ENCODE measurements at places on chromosomes 2 and 18. TPM values are rescaled to one million over a fixed set of nuclear protein-coding genes. Genes with fewer than 3 reads are reported as not detected.

GRCh38 chr2:23377771-23378170 is 7.2 kb upstream of the KLHL29 start:
- DNase-seq, result no peak

DNA sequence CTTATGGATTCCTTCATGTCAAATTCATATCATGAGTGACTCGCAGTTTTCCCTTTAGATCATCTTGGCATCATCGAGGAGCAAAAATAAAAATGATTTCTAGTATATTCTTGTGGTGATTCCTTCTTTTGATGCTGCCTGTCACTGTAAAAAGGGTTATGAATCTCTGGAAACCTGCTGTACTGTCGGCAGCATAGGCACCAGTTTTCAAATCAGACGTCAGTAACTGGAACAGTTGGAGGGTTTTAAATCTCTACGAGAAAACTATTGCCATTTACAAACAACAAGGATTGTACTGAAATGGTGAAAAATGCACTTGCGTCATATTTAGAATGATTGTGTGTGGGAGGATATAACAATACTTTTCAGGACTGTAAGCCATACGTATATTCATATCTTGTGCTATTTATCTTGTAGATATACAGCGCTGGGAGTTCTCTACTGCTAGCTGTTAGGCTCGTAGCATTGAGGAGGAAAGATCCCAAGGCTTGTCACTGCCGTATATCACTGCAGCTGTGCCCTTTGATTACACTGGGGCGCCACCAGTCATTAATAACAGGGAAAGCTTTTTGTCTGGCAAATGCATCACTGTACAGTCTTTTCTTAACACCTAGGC is 320.7 kb downstream of the MTX2 start:
- no peak for DNase-seq

The EGR4 gene
- not detected for total RNA-seq

DNA sequence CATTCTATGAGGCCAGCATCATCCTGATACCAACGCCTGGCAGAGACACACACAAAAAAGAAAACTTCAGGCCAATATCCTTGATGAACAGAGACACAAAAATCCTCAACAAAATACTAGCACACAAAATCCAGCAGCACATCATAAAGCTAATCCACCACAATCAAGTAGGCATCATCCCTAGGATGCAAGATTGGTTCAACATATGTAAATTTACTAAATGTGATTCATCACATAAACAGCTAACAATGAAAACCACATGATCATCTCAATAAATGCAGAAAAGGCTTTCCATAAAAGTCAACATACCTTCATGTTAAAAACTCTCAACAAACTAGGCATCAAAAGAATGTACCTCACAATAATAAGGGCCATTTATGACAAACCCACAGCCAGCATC is 65.3 kb downstream of the WDPCP start:
- DNase-seq, result no peak

The RPRM gene
- total RNA-seq, result not detected

DNA sequence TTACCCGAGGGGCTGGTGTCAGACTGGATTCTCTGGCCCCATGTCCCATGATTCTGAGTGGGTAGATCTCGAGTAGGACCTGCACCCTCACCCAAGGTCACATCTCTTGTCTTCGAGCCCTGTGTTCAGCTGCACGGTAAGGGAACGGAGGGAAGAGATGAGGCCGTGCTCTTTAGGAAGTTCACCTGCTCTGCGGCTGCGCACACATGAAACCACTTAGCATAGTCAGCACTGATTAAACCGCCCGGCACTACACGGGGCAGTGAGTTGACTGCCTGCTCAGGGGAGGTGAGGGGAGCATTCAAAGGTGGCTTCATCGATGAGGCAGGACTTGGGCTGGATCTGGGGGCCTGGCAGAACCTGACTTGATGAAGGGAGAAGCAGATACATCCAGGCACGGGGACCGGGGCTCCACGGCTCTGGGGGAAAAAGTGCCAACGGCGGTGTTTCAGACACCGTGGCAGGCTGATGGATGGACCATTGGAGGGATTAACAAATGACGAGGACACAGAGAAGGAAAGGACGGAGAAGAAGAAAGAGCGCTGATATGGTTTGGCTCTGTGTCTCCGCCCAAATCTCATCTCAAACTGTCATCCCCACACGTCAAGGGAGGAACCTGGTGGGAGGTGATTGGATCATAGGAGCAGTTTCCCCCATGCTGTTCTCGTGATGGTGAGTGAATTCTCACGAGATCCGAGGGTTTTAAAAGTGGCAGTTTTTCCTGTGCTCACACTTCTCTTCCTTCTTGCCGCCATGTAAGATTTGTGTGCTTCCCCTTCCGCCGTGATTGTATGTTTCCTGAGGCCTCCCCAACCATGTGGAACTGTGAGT is 248.6 kb downstream of the CYP26B1 start:
- DNase-seq, result no peak

DNA sequence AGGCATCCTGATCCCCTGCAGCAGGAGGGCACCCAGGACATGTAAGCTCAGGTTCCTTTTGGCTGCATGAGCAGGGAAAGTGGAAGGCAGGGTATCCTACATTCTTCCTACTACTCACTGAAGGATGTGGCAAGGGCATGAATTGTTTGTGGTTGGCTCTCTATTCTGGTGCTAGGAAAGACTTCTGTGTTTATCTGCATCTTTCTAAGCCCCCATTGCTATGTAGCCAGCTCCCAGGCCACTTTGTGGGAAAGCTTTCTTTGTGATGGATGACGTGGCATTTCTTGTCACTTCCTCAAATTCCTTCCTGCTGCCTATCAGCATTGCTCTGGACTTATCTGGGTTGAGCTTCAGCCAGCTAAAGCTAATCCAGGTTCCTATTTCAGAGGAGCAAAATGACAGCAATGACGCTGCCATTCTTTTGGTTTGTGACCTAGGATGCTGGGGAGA is 46.2 kb downstream of the MEIS1 start:
- DNase-seq, result peak; percentile 93

The PMAIP1 gene
- total RNA-seq, result 13.5 TPM

DNA sequence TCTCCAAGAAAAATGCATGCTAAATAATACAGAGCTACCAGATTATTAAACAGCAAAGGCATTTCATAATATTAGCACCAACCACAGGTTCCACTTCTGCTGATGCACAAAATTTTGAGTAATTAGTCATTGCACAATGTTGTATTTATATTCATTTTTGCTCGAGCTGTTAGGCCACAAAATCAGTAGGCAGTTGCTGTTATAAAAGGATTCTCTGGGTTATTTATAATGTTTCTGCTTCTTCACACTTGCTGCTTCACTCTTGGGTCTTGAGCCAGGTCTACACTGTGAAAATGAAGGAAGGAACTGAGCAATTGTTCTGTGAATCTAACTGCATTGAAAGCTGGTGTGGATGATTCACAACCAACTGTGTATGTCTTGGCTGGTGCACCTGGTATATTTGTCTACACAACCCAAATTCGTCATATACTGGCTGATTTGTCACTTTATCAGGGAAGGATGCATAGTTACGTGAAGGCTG is 38.3 kb downstream of the MRPL33 start:
- DNase-seq, result peak; percentile 91
